ENCODE measurements at places on chromosomes 1 and 21.

GRCh38 chr1:2405588-2406295 lies 6.6 kb downstream of the PEX10 start:
- DNase-seq = no peak

DNA sequence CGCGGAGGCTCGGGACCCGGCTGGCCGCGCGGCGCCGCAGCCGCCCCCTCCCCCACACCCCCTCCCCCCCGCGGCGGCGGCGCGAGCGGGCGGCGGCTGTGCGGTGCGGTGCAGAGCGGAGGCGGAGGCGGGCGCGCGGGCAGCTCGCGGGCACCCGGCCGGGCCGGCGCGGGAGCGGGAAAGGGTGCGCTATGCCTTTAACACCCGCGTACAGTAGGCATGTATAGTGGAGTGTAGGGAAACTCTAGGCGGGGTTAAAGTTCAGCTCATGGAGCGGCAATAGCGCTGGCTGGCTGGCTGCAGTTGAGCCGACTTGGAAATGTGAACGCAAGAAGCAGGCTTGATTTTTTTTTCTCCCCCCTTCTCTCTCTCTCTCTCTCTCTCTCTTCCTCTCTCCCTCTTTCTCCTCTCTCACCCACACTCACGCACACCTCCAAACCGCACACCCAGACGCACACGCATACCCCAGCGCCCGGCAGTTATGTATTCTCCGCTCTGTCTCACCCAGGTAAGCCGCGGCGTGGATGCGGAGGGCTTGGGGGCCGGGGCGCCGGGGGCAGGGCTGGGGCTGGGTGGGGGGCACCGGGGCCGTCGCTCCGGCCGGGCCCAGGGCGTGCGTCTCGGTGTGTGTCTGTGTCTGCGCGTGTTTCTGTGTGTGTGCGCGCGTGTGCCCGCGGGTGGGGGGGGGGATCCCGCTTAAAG lies at the start of gene NFIA:
Gene NFIA (plus strand): TSS at position 251 of the 702 bp plus-strand sequence.
- peak; percentile 87 for DNase-seq

DNA sequence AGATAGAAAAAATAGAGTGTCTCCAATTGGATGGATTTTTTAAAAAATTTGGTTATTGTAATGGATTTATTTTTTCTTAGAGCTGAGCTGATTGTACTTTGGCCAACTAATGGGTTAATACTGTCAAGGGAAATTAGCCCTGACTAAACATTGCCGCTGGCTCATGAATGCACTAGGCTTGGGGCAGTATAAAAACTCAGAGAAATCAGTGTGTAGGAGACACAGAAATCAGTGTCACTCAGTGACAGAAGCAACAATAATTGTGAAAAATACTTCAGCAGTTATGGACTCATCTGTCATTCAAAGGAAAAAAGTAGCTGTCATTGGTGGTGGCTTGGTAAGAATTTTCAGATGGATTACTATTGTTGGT lies at the start of gene KMO:
Gene KMO (plus strand): TSS at position 217 of the 370 bp plus-strand sequence. CDS start 67 bp downstream, at position 284.
- no peak for DNase-seq

GRCh38 chr1:229437443-229437842 lies 3.5 kb upstream of the ACTA1 start:
- DNase-seq = no peak

GRCh38 chr1:186566140-186566855 lies 105.4 kb upstream of the PDC start:
- no peak for DNase-seq

GRCh38 chr21:44815225-44815624 lies 2.6 kb downstream of the SUMO3 start:
- DNase-seq = no peak

DNA sequence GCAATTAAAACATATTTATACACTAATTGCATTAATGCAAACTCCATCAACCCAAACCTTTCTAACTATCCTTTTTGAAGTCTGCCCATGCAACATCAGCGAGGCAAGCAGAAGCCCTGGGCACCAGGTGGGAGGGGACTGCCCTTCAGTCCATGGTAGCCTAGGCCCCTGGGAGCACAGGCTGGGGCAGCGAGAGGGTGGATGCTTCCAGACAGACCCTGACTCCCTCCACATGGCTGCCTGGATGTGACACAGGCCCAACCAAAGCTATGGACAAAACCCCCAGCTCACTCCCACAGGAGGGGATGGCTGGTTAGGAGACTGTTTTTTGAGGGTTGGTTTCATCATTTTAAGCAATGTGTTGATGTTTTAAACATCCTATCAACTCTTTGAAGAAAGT lies 17.8 kb upstream of the LRRC47 start:
- DNase-seq = no peak

DNA sequence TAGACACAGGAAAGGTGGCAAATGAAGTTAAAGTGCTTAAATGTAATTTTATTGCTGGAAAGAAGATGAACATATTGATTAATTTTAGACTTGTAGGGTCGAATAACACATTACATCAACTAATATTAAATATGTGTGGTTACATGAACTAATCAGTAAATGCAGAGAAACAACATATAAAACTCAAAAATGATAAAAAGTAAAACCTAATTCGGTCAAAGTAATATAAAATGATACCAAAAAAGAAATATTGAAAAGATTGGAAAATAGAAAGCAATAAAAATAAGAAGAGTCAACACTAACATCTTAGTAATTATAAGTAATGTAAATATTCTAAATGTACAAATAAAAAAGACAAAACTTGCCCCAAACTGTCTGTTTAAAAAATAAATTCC lies 43.3 kb downstream of the CD53 start:
- DNase-seq = no peak

DNA sequence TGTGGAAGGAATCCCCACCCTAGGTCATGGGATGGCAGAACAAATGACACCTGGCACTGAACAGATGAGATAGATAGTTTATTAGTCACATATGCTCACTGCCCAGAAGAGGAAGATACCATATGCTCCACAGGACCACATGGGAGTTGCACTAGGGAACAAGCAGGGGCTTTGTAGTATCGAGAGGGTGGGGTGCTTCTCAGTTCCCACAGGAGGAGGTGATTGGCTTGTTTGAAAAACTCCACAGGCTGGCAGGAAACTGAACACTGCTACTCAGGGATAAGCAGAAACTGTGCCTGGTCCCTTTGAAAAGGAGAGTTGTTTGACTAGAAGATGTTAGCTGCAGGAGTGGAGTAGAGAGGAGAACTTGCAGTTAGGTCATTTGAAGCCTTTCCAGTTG lies 31.9 kb upstream of the RXRG start:
- DNase-seq = no peak

GRCh38 chr1:110245876-110246620 lies 35.9 kb downstream of the KCNC4 start:
- no peak for DNase-seq

DNA sequence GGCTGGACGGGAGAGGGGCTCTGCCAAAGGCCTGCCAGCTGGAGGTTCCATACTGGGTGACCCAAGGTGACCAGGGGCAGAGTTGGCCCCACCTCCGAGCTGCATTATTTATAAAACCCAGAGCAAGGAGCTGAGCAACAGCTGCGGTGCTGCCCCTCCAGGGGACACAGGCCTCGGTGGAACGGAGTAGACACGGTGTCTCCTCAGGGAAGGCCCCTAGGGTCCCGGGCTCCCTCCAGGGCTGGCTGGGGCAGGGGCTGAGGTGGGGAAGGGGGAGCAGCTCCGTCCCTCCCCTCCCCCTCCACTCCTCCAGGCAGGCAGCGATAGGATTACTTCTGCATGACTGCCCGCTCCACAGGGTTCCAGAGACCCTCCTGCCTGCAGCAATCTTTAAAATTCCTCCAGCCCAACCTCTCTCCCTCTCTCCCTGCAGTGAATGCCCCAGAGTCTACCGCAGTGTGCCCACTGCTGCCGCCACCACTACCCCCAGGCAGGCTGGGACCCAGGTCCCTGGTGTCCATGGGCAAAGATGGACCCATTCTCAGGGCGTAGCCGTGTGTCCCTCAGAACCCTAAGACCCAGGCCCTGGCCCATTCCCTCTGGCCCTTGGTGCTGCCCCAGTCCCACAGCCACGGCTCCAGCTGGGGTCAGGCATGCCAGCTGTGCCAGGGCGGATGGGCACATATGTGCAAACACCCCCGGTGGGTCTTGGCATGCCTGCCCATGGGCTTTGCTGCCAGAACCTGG lies 10.8 kb downstream of the AHDC1 start:
- peak; percentile 48 for DNase-seq

GRCh38 chr1:55087439-55087838 lies 48.1 kb downstream of the PCSK9 start:
- DNase-seq = no peak

- peak; percentile 20 for DNase-seq
Observed at GRCh38 chr1:182301467-182302198, 90.0 kb downstream of the GLUL start.

DNA sequence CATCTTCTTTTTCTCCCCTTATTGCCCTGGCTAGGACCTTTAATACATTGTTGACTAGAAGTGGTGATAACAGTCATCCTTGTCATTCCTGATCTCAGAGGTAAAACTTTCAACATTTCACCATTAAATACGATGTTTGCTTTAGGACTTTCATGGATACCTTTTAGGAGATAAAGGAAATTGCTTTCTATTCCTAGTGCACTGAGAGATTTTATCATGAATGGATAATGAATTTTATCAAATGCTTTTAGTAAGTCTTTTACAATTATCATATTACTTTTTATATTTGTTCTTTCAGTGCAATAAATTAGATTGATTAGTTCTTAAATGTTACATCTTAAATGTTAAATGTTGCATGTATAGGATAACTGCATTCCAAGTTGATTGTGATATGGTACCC lies 147.2 kb upstream of the SERTAD4 start:
- DNase-seq = no peak

DNA sequence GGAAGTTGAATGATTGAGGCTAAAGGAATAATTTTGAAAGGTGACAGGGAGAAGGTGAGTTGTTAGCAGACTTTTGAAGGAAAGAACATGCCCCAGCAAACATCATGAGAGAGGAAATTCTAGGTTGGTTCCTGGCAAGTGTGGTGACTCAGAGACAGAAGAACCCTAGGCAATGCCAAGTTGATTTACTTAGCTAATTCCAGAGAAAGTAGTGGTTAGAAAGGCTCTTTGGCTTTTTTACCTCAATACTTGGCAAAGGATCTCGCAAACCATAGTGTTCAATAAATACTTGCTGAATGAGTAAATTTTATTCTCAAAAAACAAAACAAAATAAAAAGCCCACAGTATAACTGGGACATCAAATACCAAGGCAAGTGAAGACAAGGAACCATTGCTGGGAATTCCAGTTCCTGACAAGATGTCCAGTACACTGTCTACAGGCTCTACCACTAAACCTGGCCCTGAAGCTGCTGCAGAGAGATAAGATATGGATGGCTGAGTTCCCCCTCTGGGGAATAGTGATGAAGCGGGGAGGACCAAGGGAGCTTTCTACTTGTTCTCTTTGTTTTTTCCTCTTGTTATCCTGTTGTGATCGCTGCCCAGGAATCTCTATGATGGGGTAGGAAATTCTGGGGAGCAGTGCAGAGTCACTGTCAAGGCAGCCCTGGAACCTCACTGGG lies 48.2 kb downstream of the IL12RB2 start:
- DNase-seq = no peak

- no peak for DNase-seq
Observed at GRCh38 chr1:64041371-64042131, 161.9 kb upstream of the UBE2U start.

GRCh38 chr1:232422898-232423297 lies 207.0 kb downstream of the SIPA1L2 start:
- DNase-seq = peak; percentile 55

- DNase-seq = no peak
Observed at GRCh38 chr1:225146478-225146877, 217.0 kb downstream of the DNAH14 start.

GRCh38 chr1:34898330-34898761 lies 31.1 kb downstream of the DLGAP3 start:
- no peak for DNase-seq

GRCh38 chr1:232529747-232530146 lies 100.2 kb downstream of the SIPA1L2 start:
- no peak for DNase-seq

DNA sequence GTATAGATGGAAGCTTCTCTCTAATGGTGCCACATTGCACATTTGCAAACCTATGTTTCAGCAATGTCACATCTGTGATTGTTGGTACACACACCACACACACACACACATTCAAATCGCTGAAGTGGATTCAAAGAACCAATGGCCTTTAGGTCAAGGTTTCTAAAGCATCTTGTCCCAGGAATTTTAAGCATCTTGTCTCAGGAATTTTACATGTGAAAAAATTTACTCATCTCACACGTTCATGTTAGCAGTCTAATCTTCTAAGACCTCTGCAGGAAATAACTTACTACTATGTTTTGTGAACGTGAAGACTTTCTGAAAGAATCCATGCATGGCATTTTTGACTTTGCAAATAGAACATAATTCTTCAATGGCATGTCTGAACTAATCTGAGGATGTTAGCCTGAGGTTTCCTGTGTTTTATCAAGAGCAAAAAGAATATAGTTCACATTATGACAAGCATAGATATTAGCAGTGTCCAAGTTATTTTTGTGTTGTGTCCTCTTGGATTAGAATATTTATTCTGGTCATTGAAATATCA lies 125.1 kb downstream of the CYYR1 start:
- no peak for DNase-seq

DNA sequence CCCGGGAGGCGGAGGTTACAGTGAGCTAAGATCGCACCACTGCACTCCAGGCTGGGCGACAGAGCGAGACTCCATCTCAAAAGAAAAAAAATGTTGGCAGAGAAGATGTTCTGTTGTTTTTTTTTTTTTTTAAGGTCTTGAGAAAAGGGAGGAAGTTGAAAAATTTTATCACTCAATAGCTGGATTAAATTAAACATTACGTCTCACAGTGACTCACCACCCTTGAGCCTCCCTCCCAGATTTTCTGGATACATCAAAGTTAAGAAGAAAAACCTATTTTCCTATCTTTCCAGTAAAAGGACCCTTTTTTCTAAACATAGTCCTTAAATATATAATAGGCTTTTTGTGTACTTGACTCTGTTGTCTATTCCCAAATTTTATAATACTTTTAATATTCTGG lies 35.5 kb downstream of the IFNAR1 start:
- DNase-seq = peak; percentile 71

GRCh38 chr1:12121212-12122003 lies 45.4 kb upstream of the TNFRSF1B start:
- no peak for DNase-seq

All from cardiac muscle cell (in vitro differentiated cells and primary cell).